ENCODE measurements at places on chromosomes 4 and X. TPM values are rescaled to one million over a fixed set of nuclear protein-coding genes. Genes with fewer than 3 reads are reported as not detected.

HMGN5 gene
- total RNA-seq: 1.5 TPM

SPACA5 gene
- total RNA-seq: not detected

HSFX1 gene
- 0.58 TPM for total RNA-seq

PDLIM3 gene
- not detected for total RNA-seq

COL4A6 gene
- not detected for total RNA-seq

STIM2 gene
- 43.2 TPM for total RNA-seq

TMEM35A gene
- not detected for total RNA-seq

NR3C2 gene
- 0.14 TPM for total RNA-seq

F9 gene
- not detected for total RNA-seq

EPGN gene
- total RNA-seq: not detected

VEGFC gene
- total RNA-seq: not detected

LUZP4 gene
- total RNA-seq: not detected

DIAPH2 gene
- total RNA-seq: 12.7 TPM

ZNF280C gene
- total RNA-seq: 7.5 TPM

MAOB gene
- not detected for total RNA-seq

VSIG4 gene
- total RNA-seq: not detected

TMEM150C gene
- total RNA-seq: not detected

Data from activated CD4-positive, alpha-beta T cell treated with anti-CD3 and anti-CD28 coated beads, Interleukin-2, amount 10 ng/mL, durations not matched to agents 24 days and 14 days (primary cell).